Esophagus muscularis mucosa (tissue), 4 donors: ENCODE measurements at places on chromosomes 7 and 10. TPM values are rescaled to one million over a fixed set of nuclear protein-coding genes. Genes with fewer than 3 reads are reported as not detected.

DNA sequence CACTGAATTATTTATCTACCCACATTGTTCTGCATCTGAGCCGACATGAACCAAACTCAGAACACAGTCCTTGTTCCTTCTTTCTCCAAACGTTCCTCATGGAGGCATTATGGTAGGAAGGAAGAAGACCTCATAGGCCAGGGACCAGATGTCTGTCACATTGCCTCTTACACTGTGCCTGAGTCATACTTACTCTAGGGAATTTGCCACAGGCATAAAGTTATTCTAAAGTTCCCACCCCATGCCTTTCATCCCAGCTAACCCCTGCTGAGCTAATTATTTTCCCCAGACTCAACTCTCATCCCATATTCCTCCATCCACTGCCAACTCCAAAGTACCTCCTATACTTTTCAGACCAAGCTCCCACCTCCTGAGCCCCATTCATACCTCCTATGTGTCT is 21.2 kb downstream of the MAT1A start:
- no peak for DNase-seq
- no peaks in the 10 kb centered on the region for H3K4me1 ChIP-seq
- no peaks in the 10 kb centered on the region for H3K27me3 ChIP-seq
- H3K36me3 ChIP-seq, result no peaks in the 10 kb centered on the region
- H3K27ac ChIP-seq, result no peak overlapping the region

GRCh38 chr10:12975266-12975665 is 26.2 kb downstream of the CCDC3 start:
- no peak overlapping the region for H3K27ac ChIP-seq
- H3K4me3 ChIP-seq, result no peak overlapping the region
- no peaks in the 10 kb centered on the region for H3K36me3 ChIP-seq
- no peaks in the 10 kb centered on the region for H3K27me3 ChIP-seq
- H3K4me1 ChIP-seq, result no peaks in the 10 kb centered on the region

- no peak for DNase-seq
- H3K4me1 ChIP-seq, result peaks cover 32% of the 10 kb centered on the region
- peaks cover 11% of the 10 kb centered on the region for H3K36me3 ChIP-seq
- no peaks in the 10 kb centered on the region for H3K27me3 ChIP-seq
- H3K4me3 ChIP-seq, result no peak overlapping the region
- no peak overlapping the region for H3K27ac ChIP-seq
Observed at GRCh38 chr7:101093906-101094305, 8.6 kb downstream of the TRIM56 start.

GRCh38 chr10:90905925-90906324 is 15.0 kb downstream of the ANKRD1 start:
- peaks cover 46% of the 10 kb centered on the region for H3K36me3 ChIP-seq
- H3K4me3 ChIP-seq, result no peak overlapping the region
- DNase-seq, result no peak
- H3K27ac ChIP-seq, result no peak overlapping the region
- no peaks in the 10 kb centered on the region for H3K4me1 ChIP-seq

FAM221A gene
- total RNA-seq, result 13.3 TPM
